Colonic mucosa (tissue), 4 donors: ENCODE measurements at places on chromosomes 1 and 21. TPM values are rescaled to one million over a fixed set of nuclear protein-coding genes. Genes with fewer than 3 reads are reported as not detected.

- DNase-seq, result peak; percentile 37
These were observed 26.4 kb upstream of the EEIG2 start for GRCh38 chr1:108533351-108534083.

COL24A1 gene
- 0.02 TPM for total RNA-seq

DNA sequence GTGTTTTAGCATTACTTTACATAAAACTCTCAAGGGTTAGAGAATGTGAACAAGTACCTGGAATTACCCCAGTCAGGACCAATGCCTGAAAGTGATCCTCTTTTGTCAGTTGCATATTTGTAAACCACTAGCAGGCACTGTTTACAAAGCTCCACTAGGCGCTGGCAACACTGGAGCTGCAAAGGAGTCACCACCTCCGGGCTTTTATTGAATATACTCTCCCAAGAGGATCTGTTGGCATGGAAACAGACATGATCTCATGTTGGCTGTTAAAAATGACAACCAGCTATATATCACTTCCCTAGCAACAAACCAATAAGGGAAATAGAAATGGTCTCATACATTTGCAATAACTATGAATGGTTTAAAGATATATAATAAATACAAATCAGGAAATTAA, 116.0 kb downstream of the TTLL7 start:
- peak; percentile 28 for DNase-seq

OR10J1 gene
- not detected for total RNA-seq

DNA sequence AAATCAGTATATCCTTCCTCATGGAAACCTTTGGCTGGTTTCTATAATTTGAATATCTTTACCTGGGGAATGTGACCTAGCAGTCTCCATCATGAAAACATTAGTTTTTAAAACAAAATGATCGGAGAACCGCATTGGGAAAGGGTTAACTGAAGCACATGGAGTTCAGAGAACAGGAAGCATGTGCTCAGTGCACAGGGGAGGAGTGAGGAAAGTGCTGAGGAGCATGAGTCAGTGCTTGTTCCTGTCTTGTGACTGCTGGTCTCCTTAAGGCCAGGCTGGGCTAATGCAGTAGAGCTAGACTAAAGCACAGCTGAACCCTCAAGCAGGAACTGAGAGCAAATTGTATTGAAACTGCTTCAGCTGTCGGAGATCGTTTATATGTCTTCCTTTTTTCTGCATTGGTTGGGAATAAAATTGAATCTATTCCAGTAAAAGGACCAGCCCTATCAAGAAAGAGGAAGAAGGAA, 5.8 kb downstream of the IFI16 start:
- peak; percentile 64 for DNase-seq

GNL2 gene
- total RNA-seq, result 35.9 TPM
